ENCODE measurements at places on chromosomes 7 and 10. TPM values are rescaled to one million over a fixed set of nuclear protein-coding genes. Genes with fewer than 3 reads are reported as not detected.
A peak's percentile ranks its signal among the peaks of the same experiment; 100 is the strongest.

The SDK1 gene
- polyA plus RNA-seq, result 2.8 TPM

The FFAR4 gene
- 0.28 TPM for polyA plus RNA-seq

The OR2A12 gene
- polyA plus RNA-seq, result not detected

- DNase-seq, result peak; percentile 91
Observed at GRCh38 chr10:58267713-58268453, at the start of gene IPMK. IPMK (minus strand) TSS chr10:58267894; CDS start chr10:58267611, 283 bp downstream.

DNA sequence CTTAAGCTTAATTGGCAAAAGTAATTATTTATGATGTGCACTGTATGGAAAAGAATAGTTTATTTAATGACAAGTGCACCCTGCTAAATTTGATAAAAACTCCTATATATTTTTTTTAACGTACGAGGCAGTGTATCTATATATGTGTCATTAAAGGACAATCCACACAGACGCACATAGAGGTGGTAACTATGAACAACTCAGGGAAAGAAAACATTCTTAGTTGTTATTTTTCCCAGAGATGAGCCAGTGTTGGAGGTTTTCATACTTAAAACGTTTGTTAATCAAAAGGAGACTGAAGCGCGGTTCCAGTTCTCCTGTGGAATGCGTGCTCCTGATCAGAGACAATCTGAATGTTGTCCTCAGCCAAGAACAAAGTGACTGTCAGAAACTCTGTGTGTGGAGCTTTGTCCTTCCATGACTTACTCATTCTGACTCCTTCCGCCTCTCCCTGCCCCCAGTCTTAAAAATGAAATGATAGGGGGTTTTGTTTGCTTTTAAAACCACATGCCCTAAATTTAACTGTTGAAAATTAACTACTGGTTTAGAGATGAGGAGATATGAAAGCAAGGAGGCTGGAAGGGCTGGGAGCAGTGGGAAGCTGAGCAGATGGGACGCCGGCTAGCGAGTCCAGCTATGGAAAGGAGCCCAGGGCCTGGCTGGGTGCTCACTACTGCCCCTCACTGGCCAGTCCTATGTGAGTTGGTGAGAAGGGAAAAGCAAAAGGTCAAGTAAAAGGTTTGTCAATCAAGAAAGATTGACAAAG lies 99.6 kb downstream of the SVIL start:
- peak; percentile 60 for DNase-seq
